Stimulated activated CD4-positive, alpha-beta T cell treated with anti-CD3 and anti-CD28 coated beads, Interleukin-4, amount 100 ng/mL, for 1 hour (primary cell): ENCODE measurements at places on chromosomes 6 and 20.

DNA sequence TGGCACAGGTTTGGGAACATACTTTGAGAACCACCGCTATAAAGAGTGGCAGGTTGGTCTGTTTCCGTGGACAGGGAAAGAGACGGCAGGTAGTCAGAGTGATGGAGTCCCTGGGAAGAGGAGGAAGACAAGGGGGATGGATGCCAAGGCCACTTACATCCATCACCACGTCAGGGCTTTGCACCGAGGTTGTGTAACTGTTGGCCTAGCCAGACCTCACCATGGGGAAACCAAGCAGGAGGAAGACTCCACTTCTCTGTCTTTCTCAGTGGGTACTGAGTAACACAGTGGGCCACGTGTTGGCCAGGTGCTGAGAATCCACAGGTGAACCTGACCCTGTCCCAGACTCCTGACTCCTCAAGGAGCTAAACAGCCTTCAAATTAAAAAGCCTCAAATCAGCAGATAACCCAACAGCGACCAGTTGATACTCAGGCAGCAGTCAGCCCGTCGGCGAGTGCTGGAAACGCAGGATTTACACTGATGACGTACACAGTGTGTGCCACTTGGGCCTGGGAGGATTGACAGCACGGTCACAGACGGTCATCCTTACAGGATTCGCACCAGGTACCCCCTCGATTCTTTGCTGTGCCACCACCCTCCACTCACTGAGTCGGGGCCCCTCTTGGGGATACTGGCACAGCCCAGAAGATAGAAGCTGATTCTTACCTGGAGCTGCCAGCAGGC lies 134.6 kb upstream of the SNX9 start:
- no peak for DNase-seq

DNA sequence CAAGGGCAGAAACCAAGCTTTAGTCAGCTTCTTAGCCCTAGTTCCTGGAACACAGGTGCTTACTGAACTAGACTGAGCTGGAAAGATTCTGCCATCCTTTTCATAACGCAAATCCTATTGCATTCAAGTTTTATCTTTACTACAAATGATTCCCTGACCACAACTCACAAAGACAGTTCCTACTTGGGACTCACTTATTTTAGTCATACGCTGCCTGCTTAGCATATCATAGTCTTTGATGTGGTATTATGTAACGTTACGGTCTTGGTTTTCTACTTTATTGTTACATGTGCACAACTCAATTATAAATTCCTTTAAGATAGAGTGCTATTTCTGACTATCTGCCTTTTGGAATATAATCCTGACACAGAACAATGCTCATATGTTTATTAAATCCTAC lies 59.1 kb downstream of the BLOC1S5 start:
- no peak for DNase-seq

GRCh38 chr6:41377071-41377470 lies 41.7 kb downstream of the NCR2 start:
- DNase-seq: no peak

DNA sequence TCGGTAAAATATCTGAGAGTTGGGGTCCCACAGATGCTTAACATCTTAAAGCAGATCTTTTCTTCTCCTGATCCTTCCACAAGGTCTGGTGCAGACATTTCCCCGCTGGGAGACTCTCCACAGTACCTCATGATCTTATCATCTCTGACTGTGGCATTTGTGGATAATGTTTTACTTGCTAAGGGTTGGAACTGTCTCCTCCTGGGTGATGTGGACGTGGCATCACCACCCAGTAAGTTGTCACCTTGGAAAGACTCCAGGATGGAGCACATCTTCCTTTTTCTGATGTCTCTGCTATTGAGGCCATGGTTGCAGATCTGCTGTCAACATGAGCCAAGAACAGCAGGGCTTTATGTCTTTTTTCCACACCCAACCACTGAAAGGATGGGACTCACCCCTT lies 42.0 kb upstream of the FANCE start:
- no peak for DNase-seq

- DNase-seq: no peak
Observed at GRCh38 chr20:13855613-13856012, 70.8 kb downstream of the NDUFAF5 start.

DNA sequence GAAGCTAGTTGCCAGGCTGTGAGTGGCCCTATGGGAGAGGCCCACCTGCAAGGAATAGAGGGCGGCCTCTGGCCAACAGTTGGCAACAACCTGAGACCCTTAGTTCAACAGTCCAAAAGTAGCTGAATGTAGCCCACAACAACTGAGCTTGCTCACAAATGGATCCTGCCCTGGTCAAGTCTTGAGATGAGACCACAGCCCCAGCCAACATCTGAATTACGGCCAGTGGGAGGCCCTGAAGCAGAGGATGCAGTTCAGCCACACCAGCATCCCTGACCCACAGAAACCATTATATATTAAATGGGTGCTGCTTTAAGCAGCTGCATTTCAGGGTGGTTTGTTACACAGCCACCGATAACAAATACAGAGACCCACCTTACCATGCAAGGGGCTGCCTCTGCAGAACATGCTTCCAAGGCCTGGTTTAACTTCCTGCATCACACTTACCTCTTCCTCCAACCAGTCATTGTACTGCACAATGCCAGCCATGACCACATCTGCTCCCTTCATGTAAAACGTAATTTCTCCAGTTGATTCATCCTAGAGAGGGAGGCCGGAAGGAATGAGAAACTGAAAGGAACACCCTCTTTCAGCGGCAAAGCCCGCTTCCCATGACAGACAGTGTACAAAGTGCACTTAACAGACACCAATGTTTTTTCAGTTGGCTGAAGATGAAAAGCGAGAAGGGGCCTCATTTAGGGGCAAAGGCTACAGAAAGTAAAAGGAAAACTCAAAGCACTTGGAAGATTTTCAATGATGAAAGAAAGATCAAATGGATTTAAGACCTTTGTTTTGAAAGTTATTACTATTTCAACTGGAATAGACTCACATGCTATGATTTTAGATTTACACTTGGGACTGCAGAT lies 86.2 kb upstream of the NFATC2 start:
- DNase-seq: no peak

DNA sequence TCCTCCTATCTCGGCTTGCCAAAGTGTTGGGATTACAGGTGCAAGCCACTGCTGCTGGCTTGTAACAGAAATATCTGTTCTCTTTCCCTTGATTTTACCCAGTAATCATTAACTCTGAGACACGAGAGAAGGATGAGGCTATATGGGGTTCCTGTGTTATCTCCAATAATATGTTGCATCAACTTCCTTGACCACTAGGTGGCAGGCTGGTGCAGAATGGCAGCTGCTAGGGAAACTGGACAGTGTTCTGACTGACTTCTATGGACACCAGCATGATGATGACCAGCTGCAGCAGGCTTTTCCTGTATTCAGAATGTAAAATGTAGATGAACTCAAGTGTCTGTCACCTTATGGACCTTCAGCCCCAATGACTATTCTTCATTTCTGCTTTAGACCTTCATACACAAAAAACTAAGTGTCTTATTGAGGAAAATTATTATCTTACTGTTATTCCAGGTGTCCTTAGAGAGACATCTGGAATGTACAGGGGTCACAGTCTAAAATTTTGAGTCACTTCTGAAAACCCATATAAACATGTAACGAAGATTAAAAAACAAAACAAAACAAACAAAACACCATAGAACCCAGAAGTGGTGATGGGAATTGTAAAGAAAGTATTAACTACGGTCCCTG lies 20.4 kb upstream of the CD109 start:
- DNase-seq: peak; percentile 64

GRCh38 chr6:166490671-166491500 lies 95.6 kb downstream of the RAMACL start:
- DNase-seq: no peak

DNA sequence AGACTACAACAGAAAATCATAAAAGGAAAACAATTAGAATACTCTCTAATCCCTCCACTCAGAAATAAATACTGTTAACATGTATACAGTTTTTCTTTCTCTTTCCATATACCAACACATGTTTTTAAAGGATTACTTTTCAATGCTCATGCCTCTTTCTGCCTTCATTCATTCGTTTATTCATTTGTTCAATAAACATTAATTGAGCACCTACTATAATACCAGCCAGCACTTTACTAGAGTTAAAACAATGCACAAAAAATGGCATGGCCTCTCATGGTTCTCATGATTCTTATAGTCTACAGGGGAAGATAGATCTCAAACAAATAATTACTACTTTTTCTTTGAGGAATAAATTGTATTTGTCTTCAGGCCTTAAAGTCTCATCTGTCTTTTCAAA lies 70.3 kb upstream of the RIPOR2 start:
- no peak for DNase-seq

GRCh38 chr6:135811644-135812526 lies 39.6 kb upstream of the PDE7B start:
- no peak for DNase-seq

- DNase-seq: peak; percentile 41
Observed at GRCh38 chr20:32574296-32575226, 10.6 kb downstream of the NOL4L start.

DNA sequence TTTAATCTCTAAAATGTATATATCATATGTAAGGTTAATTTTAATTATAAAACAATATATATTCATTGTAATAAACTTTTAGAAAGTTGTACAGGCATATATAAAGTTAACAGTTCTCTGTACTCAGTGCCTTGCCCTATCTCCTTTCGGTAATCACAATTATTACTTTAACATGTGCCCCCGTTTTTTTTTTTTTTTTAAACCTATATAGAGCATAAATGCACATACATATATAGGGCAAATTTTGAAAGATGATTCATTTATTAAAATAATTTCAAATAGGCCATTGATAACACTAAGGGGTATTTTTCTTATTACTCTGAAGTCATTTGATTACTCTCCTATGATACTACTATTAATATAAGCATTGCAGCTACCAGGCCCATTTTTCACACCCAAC lies 1.9 kb downstream of the ASF1A start:
- DNase-seq: no peak
